ENCODE measurements at places on chromosomes 11 and 22. TPM values are rescaled to one million over a fixed set of nuclear protein-coding genes. Genes with fewer than 3 reads are reported as not detected.

The PDE3B gene
- total RNA-seq: 44.5 TPM

- DNase-seq: no peak
Observed at GRCh38 chr11:57539342-57539741, 1.9 kb downstream of the SMTNL1 start.

The SIAE gene
- 10.0 TPM for total RNA-seq

- peak; percentile 94 for DNase-seq
Observed at GRCh38 chr22:49971232-49972162, 10.9 kb downstream of the PIM3 start.

- no peak for DNase-seq
Observed at GRCh38 chr11:44407211-44407996, 97.5 kb upstream of the ALX4 start.

DNA sequence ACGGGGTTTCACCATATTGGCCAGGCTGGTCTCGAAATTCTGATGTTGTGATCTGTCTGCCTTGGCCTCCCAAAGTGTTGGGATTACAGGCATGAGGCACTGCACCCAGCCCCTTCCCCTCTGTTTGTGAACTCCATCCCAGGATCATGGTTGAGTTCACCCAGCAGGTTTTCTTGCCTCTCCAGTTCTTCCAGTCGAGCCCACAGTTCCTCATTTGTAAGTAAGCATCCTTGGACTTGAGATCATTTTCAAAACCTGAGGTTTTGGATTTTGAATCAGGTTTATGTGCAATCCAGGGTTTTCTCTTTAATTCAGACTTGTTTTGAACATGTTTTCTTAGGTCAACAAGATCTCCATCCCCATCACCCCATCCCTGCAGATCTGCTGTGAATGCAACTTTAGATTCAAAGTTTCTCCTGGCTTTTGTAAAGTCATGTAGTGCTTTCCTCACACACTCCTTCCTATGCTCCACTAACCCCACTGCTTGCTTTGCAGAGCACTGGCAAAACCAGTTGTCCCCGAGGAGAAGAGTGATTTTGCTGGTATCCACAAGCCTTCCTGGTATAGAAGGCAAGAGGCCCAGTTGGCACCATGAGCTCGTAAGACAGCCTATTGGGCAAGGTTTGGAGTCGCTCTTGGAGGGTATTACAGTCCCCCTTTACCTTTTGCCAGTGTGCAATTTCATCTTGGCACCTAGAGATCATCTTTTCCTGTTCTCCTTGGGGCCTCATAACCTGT is 14.7 kb upstream of the VPREB1 start:
- DNase-seq: no peak

- DNase-seq: peak; percentile 78
Observed at GRCh38 chr11:17386331-17387084, 2.0 kb downstream of the KCNJ11 start.

The CCDC157 gene
- total RNA-seq: 4.0 TPM

The APLNR gene
- total RNA-seq: 239 TPM

- DNase-seq: peak; percentile 13
Observed at GRCh38 chr22:43860831-43861230, 1.5 kb downstream of the SULT4A1 start.

DNA sequence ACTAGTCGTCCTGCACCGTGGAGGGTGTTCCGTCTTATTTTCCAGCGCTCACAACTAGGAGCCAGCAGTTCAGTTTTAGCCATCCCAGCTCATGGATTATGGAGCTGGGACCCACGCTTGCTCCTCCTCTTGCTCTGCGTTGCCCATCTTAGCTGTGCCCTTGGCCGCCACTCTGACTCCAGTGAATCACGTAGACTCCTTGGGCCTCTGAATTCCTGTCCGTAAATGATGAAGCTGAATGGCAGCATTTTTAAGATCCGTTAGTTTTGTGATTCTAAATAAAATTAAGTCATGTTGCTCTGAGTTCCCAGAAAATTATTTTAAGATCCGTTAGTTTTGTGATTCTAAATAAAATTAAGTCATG is 23.8 kb downstream of the BCR start:
- peak; percentile 31 for DNase-seq

- no peak for DNase-seq
Observed at GRCh38 chr11:115890500-115890899, 386.3 kb upstream of the CADM1 start.

The ENTHD1 gene
- total RNA-seq: not detected

DNA sequence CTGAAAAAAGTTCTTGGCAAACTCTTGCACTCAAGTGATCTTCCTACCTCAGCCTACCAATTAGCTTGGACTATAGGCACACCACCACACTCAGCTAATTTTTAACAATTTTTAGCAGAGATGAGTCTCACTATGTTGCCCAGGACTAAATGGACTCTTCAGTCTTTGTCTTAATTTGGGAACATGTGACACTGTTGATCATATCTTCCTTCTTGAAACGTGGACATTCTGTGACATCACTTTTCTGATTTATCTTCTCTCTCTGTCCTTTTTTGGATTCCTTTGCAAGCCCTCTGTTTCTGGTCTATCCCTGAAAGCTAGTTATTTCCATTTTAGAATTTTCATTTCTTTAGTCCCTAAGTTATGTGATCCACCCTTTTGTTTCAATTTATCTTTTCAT is 42.0 kb downstream of the RSF1 start:
- no peak for DNase-seq

The SMC1B gene
- not detected for total RNA-seq

- no peak for DNase-seq
Observed at GRCh38 chr11:107999759-108000455, 8.8 kb upstream of the CUL5 start.

DNA sequence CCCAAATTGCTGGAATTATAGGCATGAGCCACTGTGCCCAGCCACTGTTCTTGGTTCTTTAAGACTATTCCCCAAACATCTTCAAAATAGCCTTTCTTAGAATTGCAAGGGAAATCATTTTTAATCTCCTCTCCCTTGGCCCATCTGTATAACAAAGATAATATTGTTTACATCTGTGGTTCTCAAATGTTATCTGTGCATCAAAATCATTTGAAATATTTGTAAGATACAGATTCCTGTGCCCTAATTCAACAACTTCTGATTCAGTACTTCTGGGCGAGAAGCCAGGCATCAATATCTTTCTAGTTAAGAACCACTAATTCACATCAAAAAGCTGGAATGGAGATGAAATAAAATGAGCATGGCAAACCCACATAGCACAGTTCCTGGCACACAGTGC is 83.0 kb downstream of the TMPRSS5 start:
- DNase-seq: no peak

DNA sequence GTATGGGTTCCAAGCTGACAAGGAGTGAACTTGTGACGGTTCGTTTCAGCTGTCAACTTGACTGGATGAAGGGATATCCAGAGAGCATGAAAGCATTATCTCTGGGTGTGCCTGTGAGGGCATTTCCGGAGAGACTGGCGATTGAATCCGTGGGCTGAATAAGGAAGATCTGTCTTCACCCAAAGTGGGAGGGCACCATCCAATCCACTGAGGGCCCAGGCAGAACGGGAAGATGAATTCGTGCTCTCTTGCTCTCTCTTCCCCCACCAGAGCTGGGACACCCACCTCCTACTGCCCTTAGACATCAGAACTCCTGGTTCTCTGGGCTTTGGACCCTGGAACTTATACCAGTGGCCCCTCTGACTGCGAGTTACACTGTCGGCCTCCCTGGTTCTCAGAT is 15.5 kb upstream of the CD81 start:
- no peak for DNase-seq

GRCh38 chr11:1410366-1411291 is 20.9 kb downstream of the BRSK2 start:
- DNase-seq: no peak

DNA sequence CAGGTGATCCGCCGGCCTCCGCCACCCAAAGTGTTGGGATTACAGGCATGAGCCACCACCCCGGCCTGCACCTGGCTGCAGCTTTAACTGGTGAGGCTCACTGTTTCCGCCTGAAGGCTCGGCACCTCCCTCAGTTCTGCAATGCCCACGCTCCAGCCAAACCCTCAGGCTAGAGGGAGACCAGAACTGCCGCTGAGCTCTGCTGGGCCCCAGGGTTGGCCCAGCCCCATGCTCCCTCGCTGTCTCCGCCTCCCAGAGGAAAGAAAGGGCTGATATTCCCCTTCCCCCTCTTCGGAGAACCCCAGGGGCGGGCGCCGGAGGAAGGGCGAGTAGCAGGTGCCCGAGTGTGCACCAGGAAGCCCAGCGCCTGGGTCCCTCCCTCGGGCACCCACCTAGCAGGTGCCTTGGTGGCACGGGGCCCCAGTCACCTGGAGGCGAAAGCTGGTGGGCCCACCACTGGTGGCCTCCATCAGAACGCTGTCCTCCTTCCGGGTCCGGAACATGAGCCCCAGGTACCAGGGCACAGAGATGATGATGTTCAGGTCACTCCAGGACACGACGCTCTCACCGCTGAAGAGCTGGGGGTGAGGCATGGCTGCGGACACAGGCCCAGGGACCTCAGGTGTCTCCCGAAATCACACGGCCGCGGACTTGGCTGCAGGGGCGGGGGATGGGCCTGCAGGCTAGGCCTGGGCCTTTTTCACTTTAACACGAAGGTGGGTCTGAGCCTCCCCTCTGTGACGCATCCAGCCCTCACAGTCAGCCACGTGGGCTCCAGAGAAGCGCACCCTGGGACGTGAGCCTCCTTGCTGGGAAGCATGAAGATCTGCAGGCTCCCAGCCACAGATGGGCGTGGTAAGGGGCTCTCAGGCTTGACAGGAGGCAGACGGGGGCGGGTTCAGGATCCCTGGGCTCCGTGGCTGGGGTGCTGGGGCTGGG is 73.3 kb downstream of the TRMU start:
- DNase-seq: no peak

DNA sequence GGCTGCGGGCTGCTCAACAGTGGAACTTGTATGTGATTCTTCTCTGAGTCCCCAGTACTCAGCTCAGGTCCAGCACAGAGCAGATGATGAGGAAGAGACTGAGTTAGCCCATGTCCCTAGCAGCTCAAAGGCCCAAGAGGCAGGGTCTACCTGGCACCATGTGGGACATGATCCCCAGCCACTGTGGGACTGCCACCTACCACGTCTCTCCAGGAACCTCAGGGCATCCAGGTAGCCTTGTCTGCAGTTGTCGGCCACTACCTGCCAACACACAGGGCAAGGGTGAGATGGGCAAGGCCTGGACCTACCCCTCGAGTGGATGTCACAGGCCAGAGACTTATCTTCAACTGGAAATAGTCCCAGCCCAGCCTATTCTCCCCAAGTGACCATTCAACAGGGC is 4.4 kb downstream of the PNPLA5 start:
- no peak for DNase-seq

The NNMT gene
- 172 TPM for total RNA-seq

DNA sequence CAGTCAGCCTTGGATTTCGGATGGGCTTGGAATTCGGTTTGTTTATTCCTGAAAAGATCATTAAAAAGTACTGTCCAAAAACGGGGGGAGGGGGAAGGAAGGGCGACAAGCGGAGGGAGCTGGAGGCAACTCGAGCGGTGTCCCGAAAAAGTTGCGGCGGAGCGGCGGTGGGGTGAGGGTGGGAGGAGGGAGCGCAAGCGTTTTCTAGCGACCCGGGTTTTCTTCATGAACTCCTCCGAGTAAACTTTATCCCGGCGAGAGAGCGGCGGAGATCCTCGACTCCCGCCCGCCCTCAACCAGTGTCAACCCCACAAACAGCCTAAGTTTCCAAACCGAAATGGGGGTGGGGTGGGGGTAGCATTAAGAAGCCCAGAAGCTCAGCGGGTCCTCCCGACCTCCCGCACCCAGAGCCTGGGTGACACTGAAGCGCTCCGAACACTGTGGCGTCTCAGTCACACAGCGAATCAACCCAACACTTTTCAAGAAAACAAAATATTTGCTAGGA is 133.0 kb upstream of the C11orf58 start:
- DNase-seq: peak; percentile 58

- peak; percentile 62 for DNase-seq
Observed at GRCh38 chr22:23064381-23065068, 5.8 kb upstream of the GNAZ start.

The PIH1D2 gene
- 2.2 TPM for total RNA-seq

DNA sequence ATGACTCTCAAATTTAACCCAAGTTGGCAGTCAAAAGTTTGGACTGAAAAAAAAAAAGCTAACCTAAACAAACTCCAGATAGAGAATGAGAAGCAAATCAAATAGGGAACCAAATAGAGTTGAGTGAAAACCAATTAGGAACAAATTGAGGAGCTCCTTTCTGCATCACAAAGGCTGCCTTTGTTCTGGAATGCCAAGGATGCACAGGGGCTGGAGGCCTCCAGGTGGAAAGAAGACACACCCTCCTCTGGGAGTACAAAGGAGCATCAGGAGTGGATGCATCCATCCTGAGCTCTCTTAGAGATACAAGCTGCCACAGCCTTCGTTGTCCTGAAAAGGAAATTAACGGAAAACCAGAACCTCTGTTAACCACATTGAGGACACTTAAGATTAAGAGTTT is 73.3 kb downstream of the MRGPRX1 start:
- no peak for DNase-seq

GRCh38 chr11:117045196-117045595 is 53.0 kb downstream of the SIK3 start:
- no peak for DNase-seq

The ALX4 gene
- not detected for total RNA-seq

- DNase-seq: no peak
Observed at GRCh38 chr11:64180891-64181290, 5.1 kb upstream of the STIP1 start.

- no peak for DNase-seq
Observed at GRCh38 chr22:35457729-35458546, 58.0 kb downstream of the MCM5 start.

GRCh38 chr11:60854140-60854846 is 1.5 kb downstream of the PTGDR2 start:
- DNase-seq: peak; percentile 7

The PLEKHB1 gene
- 8.1 TPM for total RNA-seq

The SCT gene
- 2.3 TPM for total RNA-seq

DNA sequence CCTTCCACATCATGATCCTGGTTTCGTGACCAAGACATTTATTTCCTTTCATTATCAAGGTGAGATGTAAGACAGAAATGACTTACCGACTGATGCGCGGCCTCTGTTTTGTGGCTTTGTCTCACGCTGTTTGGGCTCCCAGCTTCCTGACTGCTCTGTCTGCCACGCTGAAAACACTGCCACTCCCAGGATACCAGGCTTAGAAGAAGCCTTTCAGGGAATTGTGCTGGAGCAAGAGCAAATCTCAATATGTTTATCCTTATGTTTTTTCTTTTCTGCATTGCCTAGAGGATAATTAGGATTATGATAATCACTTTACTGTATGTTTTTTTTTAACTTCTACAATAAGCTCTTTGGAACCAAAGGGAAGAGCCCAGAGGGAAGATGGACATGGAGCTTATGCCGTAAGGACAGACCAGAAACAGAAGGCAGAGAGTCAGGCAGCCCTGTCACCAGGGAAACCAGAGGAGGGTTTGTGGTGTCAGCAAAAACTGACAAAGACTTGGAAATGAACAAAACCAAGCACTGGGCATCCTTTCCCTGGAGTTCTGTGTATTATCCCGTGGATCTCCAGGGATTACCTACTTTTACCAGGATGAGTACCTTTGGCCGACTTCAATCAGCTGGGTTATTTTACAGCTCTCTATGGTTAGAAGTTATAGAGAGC is 68.2 kb upstream of the ISX start:
- no peak for DNase-seq

- DNase-seq: no peak
Observed at GRCh38 chr11:100689141-100689540, 2.1 kb downstream of the ARHGAP42 start.

GRCh38 chr11:121592708-121593107 is 139.9 kb upstream of the SORL1-AS1 start:
- DNase-seq: no peak
